ENCODE measurements at places on chromosomes 5 and 9.

DNA sequence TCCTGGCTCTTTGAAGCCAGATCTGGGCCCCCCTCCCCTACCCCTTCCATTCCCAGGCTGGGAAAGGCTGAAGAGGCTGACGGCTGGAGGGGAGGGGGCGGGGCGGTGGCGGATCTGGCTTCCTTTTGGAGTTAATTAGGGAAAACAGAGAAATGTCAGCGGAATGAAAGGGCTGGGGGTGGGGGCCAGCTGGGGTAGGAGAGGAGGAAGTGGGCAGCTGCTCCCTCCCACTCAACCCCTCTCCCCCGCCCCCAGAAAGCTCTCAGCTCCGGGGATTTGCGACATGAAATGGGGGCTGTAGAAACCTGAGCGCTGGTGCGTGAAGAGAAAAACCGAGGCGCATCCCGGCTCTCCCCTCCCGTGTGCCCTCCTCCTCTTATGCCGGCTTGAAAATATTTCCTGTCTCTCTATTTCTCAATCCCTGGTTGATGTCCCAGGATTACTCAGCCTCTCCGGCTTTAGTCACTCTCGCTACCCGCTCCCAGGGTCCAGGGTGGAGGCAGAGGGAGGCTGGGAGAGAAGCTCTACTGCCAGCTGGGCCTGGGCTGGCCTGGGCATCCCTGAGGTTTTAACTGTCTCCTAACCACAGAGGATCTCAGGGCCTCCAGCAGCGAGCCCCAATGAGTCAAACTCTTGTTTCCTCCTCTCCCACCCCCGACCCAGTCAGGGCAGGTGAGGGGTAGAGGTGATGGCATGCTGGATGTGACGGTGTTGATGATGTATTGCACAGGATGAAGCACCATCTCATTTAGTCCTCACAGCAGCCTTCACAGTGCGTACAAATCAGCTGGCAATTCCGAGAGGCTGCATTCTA is 20.1 kb downstream of the PCDHGC5 start:
- DNase-seq: peak; percentile 98

- DNase-seq: peak; percentile 78
Observed at GRCh38 chr9:76704593-76705204, 59.5 kb upstream of the PCA3 start.

DNA sequence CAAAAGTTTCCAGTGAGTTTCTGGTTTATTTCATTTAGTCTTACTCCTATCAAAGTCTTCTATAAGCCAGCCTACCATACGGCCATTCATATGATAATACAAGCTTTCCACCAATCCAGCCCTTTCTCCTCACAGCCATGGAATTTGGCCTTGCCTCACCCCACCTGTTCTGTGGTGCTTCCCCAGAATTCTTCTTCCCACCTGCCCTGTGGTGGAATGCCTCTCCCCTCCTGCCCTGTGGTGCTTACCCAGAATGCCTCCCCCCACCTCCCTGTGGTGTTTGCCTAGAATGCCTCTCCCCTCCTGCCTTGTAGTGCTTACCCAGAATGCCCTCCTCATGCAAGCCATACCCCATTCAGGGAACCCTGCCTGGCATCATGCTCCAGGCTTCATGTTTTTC is 90.3 kb upstream of the APC start:
- DNase-seq: no peak

GRCh38 chr5:109877670-109878045 is 187.9 kb downstream of the MAN2A1 start:
- peak; percentile 57 for DNase-seq

DNA sequence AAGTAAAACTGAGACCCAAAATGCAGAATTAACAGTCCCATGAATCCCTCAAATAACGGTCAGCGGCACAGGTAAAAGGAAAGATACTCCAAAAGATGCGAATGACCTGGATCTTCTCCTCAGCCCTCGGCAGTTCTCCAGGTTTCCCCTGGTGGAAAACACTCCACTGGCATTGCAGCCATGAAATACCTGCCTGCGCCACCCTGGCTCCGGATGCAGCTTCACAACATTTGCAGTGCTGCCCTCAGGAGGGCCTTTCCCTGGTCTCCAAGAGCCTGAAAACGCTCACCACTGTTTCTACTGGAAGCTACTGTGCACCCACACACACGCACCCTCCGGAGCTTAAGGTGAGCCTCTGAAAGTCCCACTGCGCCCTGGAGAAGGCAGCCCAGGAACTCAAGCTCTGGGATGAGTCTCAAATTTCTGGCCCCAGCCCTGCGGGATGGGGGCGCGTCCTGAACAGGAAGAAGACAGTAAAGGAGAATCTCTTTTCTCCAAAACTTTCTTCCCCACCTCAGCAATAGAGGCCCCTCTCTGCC is 612 bp downstream of the UGT3A2 start:
- DNase-seq: no peak

GRCh38 chr5:73793911-73794310 is 167.9 kb downstream of the ARHGEF28 start:
- DNase-seq: no peak

DNA sequence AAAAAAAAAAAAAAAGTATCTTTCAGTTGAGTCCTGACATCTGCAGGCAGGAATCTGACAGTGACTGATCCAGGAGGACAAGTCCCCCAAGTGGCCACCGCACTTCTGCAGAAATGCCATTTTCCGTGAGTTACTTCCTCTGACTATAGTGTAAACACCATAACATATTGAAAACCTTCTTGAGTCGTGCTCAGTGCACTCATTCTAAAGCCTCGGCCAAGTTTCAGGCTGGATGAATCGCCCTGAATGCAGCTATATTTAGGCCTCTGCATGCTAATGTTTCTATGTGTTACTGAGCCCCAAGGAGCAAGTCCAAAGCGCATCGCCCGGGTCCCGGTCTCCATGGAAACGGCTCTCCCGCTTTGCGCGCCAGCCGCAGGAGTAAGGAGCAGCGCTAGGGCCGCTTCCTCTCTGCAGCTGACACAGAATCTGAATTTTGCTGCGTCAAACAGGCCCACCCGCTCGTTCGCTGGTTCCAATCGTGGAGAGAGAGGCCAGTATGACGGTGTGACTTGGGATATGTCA is 335.4 kb downstream of the MSX2 start:
- no peak for DNase-seq

- no peak for DNase-seq
Observed at GRCh38 chr5:120843390-120843980, 379.4 kb downstream of the PRR16 start.

DNA sequence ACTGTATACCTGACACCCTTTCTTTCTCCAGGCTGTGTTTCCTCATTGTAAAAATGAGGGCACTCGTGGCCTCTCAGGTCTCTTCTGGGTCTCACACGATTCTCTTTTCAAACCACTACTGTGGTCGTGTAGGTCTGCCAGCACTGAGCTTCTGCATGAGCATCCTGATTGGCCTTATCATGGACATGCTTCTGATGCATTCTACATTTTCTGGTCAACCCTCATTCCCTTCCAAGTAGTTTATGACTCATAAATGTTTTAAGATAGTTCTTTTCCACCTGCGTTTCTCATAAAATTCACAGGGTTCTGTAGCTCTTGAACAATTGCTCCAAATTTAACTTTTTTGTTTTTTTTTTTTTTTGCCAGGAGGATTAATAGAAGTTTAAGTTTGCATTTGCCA is 294.8 kb downstream of the KCTD16 start:
- no peak for DNase-seq

DNA sequence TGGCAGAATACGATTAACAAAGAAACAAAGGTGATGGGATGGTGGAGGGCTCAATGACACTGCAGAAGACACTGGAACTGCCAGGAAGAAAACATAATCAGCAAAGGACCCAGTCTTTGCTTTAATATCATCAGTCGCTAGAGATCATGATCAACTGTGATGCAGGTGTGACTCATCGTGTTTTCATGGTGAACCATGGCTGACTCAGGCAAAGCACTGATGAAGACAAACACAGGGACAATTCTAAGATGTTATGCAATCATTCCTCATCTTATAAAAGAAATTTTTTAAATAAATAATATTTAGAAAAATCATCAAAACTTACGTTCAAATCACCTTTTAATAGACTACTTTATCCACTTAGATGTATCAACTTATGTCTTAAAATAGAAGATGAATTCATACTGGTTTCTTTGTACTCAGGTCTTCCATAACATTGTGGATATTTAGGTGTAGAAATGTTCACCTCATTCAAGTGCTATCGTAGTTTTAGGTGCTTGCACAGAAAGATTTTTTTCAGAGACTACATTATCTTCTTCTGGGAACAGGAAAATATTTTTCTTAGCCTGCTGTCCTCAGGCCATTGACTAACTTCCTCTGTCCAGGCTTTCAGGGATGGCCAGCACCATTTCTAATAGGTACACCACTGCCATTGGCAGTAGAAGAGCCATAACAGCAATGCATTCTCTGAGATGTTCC is 673.4 kb upstream of the MEF2C start:
- DNase-seq: peak; percentile 82

DNA sequence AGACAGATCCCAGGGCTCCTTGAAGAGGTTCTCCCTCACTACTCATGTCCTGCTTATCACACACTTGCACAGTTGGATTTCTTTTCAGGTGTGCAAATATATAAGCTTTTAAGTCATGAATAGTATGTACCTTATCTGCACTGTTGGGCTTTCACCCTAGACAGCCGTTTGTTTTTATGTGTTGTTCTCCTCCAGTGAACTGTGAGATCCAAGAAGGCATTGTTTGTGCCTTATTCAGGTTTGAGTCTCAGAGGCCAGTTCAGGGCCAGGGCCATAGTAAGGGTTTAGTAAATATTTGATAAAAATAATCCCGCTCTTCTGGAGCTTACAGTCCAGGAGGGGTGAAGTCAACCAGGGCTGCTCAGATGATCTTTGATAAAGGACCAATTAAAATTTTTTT is 480.0 kb downstream of the TMEM38B start:
- DNase-seq: no peak

- DNase-seq: no peak
Observed at GRCh38 chr9:124291801-124292396, 34.1 kb downstream of the NEK6 start.

DNA sequence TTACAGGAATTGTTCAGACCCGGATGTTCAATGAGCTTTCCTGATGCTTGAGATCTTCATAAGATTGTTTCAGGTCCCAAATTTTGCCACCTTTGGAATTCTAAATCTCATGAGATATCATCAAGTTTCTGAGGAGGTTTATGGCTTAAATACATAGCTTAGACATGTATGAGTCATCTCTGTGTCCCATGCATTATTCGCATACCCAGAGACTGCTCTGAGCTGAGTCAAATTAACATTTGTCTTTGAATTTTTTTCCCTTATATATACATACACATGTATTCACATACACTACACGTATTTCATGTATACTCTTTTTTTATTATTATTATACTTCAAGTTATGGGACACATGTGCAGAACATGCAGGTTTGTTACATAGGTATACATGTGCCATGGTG is 744.6 kb downstream of the BRINP1 start:
- DNase-seq: no peak

- no peak for DNase-seq
Observed at GRCh38 chr9:74534841-74535240, 37.7 kb downstream of the RORB start.

DNA sequence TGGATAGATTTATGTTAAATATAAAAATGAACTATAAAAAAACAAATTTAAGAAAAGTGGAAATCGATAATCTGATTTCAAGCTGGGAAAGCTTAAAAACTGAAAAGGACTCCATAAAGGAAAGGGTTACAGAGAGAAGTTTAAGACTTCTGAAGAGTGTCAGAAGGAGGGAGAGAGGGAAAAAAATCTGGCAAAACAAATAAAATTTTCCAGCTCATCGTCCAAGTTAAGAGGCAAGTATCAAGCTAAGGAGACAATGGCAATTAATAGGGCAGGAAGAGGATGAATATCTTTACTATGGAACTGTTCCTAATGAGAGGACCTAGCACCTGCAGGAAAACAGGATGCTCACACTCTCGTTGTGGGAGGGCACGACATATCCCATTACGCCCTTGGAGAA is 20.5 kb upstream of the HEXB start:
- no peak for DNase-seq

- peak; percentile 53 for DNase-seq
Observed at GRCh38 chr9:104177003-104177611, 83.0 kb downstream of the SMC2 start.

GRCh38 chr5:57207681-57208080 is 33.8 kb downstream of the GPBP1 start:
- no peak for DNase-seq

- peak; percentile 77 for DNase-seq
Observed at GRCh38 chr5:68554571-68555279, 339.2 kb downstream of the PIK3R1 start.

Data from MCF 10A (cell line).